Type B pancreatic cell (in vitro differentiated cells): ENCODE measurements at places on chromosomes 3 and 15.

DNA sequence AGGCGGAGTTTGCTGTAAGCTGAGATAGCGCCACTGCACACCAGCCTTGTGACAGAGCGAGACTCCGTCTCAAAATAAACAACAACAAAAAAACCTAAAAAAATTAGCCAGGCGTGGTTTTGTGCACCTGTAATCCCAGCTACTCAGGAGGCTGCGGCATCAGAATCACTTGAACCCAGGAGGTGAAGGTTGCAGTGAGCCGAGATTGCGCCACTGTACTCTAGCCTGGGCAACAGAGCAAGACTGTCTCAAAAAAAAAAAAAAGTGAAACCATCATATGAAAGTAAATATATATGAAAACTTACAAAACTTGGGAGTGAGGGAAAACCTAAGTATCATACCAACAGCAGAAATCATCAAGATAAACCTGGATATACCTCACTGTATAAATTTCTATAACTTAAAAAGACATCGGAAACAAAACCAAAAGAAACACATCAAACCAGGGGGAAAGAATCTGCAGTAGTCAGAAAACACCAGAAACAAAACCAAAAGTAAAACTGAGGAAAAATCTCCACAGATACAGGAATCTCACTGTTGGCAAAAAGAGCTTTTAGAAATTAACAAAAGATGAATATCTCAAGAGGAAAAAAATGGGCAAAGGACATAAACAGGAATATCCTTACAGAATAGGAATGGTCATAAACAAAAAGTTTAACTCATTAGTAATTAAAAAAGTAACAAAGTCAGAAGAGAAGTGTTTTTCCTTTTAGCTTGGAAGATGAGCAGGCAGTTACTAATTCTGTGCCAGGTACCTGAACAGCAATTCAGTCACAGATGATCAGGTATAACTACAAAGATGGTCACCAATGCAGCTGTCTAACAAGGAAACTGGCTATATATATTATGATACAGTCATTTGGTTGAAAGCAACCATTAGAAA is 41.3 kb downstream of the ETV5 start:
- DNase-seq = no peak

- no peak for DNase-seq
These were observed 573.7 kb downstream of the TBL1XR1 start for GRCh38 chr3:176623468-176624150.

GRCh38 chr15:47972738-47973137 is 148.1 kb upstream of the SLC24A5 start:
- DNase-seq = no peak

GRCh38 chr15:59993950-59994401 is 10.1 kb upstream of the FOXB1 start:
- DNase-seq = no peak

DNA sequence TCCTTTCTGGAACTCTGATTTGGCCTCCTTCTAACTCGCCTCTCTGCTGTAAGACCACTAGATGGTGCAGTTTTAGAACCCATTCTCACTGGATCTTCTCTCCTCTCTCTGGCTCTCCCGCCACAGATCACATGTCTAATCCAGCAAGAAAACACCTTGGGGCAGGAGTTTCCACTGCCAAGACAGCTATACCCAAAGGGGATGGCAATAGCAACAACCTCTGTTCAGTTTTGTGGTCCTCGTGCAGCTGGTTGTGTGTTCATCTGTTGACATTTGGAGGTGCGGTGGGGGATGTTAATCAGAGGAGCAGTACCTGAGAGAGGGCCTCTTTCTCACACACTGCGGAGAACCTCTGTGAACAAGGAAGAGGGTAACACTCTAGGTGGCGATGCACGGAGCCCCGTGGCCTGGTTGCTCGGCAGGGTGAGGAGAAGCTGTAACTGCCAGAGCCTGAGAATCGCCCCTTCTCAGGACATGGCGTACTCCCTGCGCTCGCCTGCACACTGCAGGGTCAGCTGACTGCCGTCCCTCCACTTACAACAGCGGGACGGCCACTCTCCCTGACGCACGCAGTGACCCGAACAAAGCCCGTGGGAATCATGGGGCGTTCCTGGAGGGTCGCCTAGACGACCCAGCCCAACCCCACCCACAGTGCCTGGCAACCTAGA is at the start of gene TEX55:
TSS of gene TEX55 (plus strand) at position 666 of the 668 bp plus-strand sequence. CDS start 25 bp downstream, outside the sequence.
- DNase-seq = no peak

DNA sequence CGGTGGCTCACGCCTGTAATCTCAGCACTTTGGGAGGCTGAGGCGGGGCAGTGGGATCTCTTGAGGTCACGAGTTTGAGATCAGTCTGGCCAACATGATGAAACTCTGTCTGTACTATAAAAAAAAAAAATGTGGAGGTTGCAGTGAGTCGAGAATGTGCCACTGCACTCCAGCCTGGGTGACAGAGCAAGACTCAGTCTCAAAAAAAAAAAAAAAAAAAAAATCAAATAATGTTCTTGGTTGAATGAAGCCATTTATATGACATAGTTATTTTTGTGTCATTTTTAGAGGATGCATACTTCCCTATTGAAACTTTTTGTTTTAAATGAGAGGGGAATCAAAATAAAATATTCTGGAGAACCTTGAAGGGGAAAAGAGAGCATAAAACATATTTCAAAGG is 3.1 kb downstream of the HMCES start:
- no peak for DNase-seq

DNA sequence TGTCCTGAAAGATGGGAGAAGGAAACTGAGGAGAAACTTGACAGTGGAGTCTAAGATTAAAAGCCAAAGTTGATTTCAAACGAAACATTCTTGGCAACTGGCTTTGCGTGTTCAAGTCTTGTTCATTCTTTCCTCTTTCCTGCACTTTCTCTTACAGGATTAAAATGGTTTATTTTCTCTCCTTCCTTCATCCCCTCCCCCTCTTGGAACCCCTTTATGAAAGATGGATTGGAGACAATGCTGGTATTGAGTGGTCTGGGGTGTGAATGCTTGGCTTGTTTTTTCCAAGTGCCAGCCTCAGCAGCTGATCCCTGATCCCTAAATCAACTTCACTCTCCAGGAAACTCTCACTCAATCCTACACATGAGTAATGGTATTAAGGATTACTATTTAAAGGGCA is 703 bp upstream of the LSAMP start:
- no peak for DNase-seq

GRCh38 chr3:76324101-76324500 is 538.8 kb upstream of the ZNF717 start:
- no peak for DNase-seq

GRCh38 chr15:66882251-66883020 is 180.4 kb downstream of the SMAD6 start:
- DNase-seq = peak; percentile 66

DNA sequence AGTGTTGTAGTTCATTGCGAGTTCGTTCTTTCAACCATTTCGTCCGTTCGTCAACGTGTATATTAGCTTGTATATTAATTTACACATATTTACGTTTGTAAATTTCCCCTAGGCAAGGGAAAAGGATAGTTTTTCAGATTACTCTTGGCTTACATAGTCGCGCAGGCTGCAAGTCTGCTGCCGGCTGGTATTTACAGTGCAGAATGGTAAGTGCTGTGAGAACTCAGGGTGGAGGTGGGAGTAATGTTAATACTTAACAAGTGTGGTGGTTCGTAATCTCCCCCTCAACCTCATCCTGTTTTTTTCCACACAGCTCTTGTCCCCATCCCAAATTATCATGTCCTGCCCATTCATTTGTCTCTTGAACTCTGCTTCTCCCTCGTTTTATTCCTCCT is 766 bp downstream of the FAM98B start:
- DNase-seq = no peak

GRCh38 chr3:155946178-155946577 is 75.7 kb downstream of the GMPS start:
- no peak for DNase-seq

GRCh38 chr3:127451321-127451720 is 139.2 kb downstream of the TPRA1 start:
- no peak for DNase-seq

- DNase-seq = no peak
These were observed 352.4 kb upstream of the TMCO5A start for GRCh38 chr15:37581866-37582532.

- no peak for DNase-seq
These were observed 13.4 kb upstream of the TRH start for GRCh38 chr3:129961141-129961541.

GRCh38 chr3:58617338-58617761 is 40.2 kb upstream of the FAM107A start:
- DNase-seq = no peak

- DNase-seq = no peak
These were observed 87.8 kb upstream of the MDFIC2 start for GRCh38 chr3:70400194-70400593.

GRCh38 chr3:160434071-160434470 is 15.5 kb downstream of the TRIM59 start:
- DNase-seq = no peak

- DNase-seq = no peak
These were observed 790.7 kb downstream of the ROBO1 start for GRCh38 chr3:78977073-78977472.

DNA sequence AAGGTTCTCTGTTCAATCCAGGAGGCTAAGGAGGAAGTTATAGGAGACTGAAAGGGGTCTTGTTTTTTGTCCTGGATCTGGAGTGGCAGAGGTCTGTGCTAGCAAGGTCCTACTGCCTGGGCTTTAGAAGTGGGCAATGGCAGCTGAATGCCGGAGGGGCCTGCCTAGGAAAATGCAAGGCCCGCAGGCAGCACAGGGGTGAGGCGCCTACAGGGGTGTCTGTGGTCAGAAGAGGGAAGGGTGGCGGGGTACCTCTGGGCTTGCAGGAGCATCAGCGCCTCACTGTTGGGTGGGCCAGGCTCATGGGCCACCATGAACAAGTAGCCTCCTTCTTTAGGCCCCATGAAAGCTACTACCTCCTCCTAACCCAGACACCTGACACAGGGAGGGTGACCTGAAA is 175.4 kb downstream of the PEX5L start:
- DNase-seq = no peak

GRCh38 chr3:43950775-43951174 is 260.0 kb downstream of the ABHD5 start:
- no peak for DNase-seq

DNA sequence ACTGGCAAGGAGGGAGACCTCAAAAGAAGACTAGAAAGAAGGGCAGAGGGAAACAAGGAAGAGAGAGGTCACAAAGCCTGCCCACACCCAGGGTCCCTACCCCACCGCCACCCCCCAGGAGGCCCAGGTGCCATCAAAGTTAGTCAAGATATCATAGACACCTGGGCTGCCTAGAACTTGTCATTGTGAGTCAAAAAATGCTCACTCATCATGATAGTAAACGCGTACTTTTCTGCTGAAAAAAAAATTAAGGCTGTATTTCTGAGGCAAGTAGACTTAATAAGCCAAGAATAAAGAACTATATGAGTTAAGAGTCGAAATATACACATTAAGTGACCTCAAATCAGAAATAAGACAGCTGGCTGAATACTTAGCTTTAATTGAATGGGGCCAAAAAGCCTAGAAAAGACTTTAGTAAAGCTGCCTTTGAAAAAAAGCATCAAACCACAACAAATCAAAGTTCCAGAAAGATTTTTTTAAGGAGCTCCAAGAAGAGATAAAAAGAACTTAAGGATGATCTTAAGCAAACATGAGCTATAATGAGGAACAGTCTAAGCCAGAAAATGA is 415.5 kb upstream of the PPP2R3A start:
- DNase-seq = no peak

DNA sequence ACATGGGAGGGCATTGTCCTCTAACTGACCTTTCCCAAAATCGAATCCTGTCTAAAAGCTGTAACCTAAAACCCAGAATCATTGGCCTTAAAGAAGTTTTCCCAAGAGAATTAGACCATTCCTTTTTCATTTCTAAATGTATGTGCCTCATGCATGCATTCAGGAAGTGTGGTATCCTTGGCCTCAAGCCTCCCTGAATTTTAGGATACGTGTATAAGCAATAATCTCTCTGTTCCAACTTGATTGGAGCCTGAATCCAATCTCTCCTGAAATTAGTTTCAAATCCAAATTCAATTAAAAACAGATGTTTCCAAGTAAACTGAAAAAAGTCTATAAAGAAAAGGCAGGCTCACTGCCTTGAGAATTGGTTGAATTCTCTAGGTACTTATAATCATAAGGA is 86.0 kb upstream of the VEPH1 start:
- DNase-seq = no peak

DNA sequence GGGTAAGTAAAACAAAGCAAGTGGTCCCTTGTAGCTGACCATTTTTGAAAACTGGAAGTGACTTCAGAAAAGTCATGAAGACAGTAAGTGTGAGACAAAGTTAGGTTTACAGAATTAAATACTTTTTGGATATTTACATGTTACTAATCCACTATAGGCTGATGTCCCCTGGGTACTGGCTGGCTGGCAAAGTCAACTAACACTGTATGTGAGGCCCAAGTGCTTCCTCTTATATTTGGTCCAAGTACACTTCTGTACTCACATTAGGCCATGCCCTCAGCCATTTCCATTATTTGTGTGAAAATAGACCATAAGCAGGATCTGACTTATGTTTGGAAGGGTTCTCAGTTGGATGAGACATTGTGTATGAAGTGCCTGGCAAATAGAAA is 5.5 kb upstream of the LEKR1 start:
- DNase-seq = no peak

DNA sequence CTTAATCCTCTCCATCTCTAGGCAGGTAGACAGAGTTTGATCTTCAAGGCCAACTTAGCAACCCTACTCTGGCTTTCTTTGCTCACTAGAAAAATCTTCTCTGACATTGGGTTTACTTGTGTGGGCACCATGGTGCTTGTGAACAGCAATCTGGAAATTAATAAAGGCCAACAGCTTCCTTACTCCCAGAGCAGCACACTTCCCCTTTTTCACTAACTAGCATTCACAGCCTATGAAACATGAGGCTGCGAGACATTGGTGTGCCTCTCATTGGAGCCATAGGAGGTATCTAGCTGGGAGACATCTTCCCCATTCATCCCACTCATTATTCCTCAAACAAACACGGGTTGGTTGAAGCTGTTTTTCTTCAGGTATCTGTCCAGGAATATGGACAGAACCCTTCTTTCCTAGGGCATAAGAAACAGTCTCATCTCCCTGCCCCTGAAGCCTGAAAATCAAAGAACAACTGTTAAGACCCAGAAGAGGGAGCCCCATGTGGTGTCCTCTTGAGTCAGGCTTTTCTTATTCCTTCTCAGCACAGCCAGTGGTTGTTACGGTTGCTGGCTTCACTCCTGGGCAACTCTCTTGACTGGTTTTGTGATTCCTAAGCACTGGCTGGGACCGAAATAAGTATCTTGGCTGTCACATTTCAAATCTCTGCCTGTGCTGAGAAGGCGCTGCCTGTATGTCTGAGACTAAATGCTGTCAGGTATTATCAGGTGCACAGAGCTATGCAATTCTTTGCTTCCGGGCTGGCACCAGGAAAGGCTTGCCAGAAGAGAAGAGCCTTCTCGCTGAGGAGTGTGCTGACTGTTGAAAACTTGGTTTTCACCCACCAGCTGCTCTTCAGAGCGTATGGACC is 194.4 kb downstream of the FEZF2 start:
- DNase-seq = no peak

DNA sequence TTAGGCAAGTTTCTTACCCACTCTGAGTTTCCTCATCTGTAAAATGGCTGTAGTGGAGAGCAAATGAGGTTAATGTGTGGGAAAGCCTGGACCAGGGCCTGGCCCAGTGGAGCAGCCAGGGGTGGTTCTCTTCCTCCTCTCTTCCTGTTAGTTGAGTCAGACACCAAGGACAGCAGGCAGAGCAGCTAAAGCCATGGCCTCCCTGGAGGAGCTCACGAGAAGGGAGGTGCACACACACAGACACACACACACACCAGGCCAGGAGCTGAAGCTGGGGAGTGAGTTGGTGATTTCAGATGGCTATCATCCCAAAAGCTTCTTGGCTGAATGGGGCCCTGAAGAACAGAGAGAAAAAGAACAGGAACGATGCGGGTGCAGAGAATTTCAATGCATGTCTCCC is 33.2 kb upstream of the TSPAN3 start:
- DNase-seq = no peak
